Stimulated activated CD8-positive, alpha-beta memory T cell treated with anti-CD3 and anti-CD28 coated beads, Interleukin-2, amount 100 ng/mL, for 48 hours (primary cell): ENCODE measurements at places on chromosomes 1 and 21.

- DNase-seq = no peak
Observed at GRCh38 chr21:28142697-28143096, 850.0 kb downstream of the LTN1 start.

- DNase-seq = no peak
Observed at GRCh38 chr1:205330150-205330549, 8.6 kb upstream of the NUAK2 start.

- DNase-seq = no peak
Observed at GRCh38 chr1:81151206-81151605, 649.5 kb upstream of the ADGRL2 start.

- DNase-seq = no peak
Observed at GRCh38 chr1:35561297-35561971, 3.8 kb downstream of the NCDN start.

DNA sequence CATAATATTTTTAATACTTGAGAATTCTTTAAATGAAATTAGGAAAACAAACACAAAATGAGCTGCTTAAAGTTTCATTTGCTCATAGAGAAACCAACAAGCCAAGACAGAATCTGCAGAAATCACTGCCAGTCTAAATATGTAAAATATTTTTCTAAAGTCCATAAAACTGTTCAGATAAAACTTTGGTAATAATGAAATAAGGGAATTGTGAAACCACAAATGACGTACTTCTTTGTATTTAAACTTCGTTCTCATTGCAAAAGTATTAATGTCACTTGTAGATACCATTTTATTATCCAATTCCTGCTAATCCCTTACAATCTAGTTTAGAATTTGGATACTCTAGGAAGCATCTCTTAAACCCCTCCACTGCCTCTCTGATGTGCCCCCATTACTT, 234.5 kb upstream of the NEGR1 start:
- no peak for DNase-seq

GRCh38 chr1:89847191-89847729, 26.4 kb downstream of the LRRC8D start:
- no peak for DNase-seq

GRCh38 chr1:55997536-55997935, 581.8 kb downstream of the PLPP3 start:
- no peak for DNase-seq

GRCh38 chr1:51516649-51517158, 2.4 kb downstream of the EPS15 start:
- no peak for DNase-seq

- no peak for DNase-seq
Observed at GRCh38 chr1:176800978-176801513, 338.1 kb downstream of the PAPPA2 start.

DNA sequence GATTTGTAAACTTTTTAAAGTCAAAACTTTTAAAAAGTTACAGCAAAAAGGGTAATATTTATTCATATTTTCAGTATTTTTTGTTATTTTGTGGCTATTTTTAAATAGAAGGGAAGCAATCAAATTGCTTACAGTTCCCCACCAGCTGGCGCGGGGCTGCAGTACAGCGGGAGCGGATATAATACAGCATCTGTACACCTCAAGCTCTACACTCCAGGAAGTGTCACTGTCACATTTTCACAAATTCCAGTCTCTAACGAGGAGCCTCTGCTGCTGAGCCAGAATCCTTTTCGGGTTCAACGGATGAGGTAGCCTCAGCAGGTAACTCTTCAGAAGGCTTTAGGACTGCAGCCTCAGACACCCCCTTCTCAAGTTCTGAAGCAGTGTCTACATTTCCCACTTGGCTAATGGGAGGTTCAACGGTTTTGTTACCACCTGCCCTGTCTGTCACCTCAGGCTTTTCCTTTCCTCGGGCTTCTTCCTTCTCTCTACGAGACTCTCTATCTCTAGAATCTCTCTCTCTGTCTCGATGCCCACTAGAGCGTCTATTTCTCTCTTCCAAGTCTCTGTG, 11.7 kb downstream of the SOD1 start:
- no peak for DNase-seq

DNA sequence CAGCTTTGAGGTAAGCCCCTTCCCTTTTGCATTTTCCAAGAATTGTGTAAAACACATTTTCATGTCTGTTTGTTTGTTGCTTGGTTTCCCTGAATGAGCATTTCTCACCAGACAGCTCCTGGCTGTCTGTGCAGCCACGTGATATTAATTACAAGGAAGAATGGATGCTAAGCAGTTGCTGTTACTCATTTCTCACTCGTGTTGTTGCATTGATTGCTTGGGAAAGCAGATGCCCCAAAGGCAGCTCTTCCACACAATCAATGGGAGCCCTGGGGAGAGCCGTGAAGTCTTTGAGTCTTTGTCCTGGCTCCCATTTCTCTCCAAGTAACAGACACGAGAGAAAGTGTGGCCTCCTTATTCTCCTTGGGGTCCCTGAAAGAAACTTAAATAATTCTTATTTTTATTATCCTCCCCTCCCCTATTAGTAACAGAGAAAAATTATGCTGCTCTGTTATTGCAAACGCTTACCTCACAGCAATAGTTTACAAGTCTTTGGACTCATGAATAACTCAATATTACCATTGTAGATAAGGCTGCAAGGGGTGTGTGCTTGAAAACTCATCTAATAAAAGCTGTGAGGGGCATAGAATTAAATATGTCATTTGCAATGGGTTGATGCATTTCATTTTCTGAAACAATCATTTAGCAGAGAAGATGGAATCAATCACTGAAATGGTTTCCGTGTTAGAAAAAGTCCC, 127.7 kb upstream of the CAMK1G start:
- no peak for DNase-seq

DNA sequence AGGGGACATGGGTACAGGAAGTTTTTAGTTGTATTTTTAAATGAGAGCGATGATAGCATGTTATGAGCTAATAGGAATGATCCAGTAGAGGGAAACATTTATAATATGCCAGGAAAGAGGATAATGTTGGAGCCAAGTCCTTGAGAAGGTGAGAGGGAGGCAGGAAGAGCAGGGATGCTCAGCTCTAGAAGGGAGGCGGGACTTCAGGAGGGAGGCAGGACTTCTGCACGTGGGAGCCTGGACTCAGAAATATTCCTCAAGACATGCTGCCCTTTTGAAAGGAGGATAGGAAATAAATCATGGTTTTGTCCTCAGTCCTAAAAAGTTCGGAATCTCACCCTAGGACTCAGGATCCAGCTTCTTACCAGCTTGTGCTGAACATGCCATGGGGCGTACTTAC, 5.9 kb downstream of the ADARB1 start:
- DNase-seq = no peak

DNA sequence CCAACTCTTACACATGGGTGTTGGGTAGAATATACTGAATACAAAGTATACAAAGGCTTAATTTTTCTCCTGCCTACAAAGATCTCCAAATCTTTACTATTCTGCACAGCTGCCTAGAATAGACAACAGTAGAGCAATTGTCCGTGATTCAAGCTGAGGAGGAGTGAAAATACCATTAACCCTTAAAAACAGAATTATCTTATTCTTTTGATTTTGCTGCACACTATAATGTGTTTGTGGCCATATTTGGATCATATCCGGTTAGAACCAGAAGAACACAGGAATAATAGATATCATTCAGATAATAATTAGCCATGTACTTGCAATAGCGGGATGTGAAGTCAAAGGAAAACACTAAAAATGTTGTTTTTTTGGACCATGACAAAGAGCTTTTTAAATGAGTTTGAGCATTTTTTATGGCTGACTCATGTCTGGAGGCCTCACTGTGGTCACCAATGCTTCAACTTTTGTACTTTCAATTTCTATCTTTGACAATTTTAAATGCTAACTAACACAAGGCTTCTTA, 197.6 kb upstream of the FOXD3 start:
- DNase-seq = no peak

DNA sequence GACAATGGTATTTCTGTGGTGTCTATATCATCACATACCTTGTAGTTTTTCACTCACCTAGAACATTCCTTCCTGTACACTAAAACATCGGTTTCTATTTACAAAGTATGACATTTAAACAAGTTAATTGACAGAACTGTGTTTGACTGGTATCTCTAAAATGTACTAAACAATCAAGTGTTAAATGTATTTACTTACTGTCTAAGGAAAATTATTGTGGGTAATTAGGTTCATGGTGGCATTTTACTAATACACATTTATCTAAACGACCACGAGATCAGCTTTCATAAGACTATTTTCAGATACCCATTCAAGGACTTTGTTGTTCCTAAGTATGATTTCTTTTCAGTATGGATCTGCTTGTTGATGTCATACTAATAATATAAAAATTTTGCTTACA, 115.2 kb downstream of the ADGRL2 start:
- DNase-seq = no peak

GRCh38 chr1:39695016-39695415, 3.8 kb upstream of the HPCAL4 start:
- DNase-seq = no peak

GRCh38 chr1:180192172-180192571, 37.5 kb downstream of the QSOX1 start:
- DNase-seq = no peak

DNA sequence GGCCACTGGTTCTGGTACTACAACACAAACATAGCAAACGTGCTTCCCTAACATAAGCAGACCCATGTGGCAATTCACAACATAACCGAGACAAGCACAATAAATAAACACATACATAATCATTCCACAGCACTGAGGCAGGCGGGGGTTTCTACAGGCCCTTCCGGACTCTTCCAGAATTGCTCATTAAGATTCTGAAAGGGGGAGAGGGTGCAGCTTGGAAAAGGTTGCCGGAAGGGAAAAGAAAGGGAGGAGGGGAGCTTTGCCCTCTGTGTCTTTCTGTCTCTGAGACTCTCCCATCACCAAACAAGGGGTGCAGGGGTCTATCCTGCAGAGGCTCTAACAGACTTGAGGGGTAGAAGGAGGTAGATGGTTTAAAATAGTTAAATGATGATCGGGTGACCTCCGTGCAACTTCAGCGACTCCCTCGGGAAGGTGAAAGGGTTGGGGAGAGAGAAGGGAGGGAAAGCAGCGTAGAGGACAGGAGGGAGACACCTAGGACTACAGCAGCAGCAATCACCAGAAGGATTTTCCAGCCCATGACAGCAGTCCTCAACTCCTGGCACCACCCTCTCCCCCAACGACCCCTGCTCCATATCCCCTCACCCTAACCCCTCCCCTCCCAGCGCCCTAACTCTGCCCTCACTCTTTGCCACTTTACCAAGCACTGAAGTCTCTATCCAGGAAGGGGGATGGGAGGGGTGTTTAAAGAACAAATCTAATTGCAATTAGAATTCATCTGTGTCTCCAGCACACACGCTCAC, 365.5 kb upstream of the ESRRG start:
- DNase-seq = no peak

GRCh38 chr21:35172231-35172630, 123.1 kb upstream of the RUNX1 start:
- DNase-seq = no peak

DNA sequence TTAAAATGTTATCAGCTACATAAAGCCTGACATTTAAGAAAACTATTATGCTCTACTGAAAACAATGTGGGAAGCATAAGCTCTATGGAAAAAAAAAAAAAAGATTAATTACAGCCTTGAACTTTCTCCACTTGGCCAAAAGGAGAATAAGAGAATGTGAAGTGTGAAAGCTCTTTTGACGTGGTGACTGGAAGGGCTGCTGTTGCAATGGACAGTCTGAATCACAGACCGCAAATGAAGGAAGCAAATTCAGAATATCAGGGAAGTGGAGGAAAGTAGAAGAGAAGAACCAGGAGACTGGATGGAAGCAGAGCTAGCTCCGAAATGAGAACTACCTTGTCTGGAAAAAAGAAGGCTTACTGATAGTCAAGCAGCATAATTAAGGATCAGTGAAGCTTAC, 106.8 kb downstream of the AK5 start:
- no peak for DNase-seq

- DNase-seq = no peak
Observed at GRCh38 chr1:85692730-85693314, 15.4 kb downstream of the ZNHIT6 start.

GRCh38 chr1:152160576-152160975, 1.5 kb upstream of the RPTN start:
- no peak for DNase-seq
